ENCODE measurements at places on chromosomes 11 and 22.

- DNase-seq, result no peak
These were observed 9.0 kb downstream of the TUBA8 start for GRCh38 chr22:18119409-18120110.

GRCh38 chr11:76578654-76579055 is 91.9 kb downstream of the LRRC32 start:
- DNase-seq, result peak; percentile 94

GRCh38 chr22:19663286-19663815 is 51.0 kb upstream of the SEPTIN5 start:
- DNase-seq, result no peak

- no peak for DNase-seq
These were observed 597.4 kb downstream of the LUZP2 start for GRCh38 chr11:25094085-25094802.

DNA sequence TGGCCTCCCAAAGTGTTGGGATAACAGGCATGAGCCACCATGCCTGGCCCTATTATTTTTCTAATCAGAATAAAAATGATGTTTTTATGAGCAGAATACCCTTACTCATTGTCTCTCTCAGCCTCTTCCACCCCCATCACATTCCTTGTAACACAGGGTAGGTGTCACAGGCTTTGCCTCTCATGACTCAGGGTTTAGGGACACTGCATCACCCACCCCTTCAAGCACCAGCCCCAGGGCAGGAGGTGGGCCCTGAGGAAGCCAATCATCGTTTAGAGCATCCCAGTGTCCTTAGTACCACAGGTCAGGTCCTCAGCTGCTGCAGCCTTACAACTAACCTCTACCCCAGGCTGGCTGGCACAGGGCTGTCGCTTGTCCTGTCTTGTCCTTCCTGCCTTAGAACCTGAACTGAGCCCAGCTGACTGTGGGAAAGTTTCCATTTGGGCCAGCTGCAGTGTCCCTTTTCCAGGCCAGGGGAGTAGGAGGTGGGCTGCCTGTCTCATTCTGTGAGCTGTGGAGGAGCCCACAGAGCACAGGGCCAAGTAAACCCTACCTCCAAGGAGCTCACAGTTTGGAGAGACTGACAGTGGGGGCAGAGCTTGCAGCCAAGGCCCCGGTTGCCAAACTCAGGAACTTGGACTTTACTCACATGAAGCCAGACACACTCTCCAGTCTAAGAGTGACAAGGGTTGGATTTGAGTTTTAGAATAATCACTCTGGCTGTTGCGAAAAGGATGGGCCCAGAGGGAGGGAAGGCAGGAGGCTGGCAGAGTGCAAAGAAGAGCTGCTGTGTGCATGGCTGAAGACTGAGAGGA is 19.5 kb upstream of the UVRAG start:
- DNase-seq, result no peak

DNA sequence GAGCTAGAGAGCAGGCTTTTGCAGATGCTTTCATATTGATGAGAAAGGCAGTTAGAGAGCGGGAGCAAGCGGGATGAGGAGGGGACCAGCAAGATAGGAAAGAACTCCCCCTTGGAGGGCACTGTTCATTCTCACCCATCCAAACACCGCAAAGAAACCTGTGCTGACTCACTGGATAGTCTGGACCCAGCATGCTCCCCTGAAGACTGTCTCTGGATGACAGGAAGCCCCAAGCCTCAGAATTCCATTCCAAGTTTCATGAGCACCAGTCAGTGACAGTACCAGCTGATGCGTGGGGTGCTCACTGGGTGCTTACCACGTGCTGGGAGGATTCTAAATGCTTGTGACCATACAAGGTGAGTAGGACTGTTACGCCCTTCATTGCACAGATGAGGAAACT is 34.2 kb downstream of the MICAL3 start:
- peak; percentile 77 for DNase-seq

- no peak for DNase-seq
These were observed 195.8 kb downstream of the MAML2 start for GRCh38 chr11:96147186-96147585.

DNA sequence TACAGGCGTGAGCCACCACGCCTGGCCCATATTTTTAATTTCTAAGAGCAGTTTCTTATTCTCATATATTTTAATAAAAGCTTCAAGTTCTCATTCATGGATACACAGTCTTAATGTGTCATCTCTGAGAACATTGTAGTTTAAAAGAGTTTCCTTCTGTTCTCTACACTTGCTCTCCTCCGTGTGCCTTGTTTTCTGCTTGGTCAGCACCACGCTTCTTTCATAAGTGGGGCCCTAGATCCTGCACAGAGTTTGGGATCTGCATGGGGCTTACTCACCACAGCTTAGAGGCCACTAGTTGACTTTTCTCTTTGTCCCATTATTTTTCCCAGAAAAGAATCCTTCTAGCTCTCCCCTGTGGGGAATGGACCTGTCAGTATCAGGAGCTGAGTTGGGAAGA is 58.8 kb downstream of the PPP6R2 start:
- no peak for DNase-seq

- no peak for DNase-seq
These were observed 39.9 kb upstream of the LIPT2 start for GRCh38 chr11:74533421-74533820.

DNA sequence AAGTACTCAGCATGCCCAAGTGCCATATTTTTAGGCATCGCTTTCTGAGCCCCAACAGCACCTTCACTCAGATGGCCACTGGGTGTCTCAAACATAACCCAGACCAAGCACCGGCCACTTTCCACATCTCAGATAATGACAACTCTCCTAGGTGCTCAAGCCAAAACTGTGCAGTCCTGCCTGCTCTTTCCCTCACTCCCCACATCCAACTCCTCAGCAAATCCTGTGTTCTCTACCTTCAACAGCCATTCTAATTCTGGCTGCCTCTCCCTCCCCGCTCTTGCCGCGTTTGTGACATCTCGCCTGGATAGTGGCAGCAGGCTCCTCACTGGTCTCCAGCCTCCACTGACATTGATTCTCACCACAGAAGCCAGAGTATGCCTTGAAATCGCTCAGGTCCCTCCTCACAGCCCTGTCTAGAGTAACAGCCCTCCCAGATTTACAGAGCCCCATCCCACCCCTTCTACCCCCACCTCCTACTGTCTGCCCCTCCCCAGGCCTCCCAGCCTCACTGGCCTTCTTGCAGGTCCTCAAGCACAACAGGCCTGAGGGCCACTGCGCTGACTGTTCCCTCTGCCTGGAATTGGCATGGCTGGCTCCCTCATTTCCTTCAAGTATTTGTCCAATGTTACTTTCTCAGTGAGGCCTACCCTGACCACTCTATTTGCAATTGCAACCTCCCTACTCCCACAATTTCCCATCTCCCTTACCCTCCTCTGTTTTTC is 1.3 kb upstream of the PHETA2 start:
- DNase-seq, result no peak

GRCh38 chr22:30565341-30565740 is 9.1 kb downstream of the GAL3ST1 start:
- no peak for DNase-seq

GRCh38 chr11:20760811-20761210 is 91.4 kb downstream of the NELL1 start:
- DNase-seq, result no peak

GRCh38 chr22:24006207-24006913 is 1.1 kb upstream of the GSTT4 start:
- DNase-seq, result no peak

- DNase-seq, result no peak
These were observed 26.2 kb upstream of the GUCY1A2 start for GRCh38 chr11:107044503-107044902.

- no peak for DNase-seq
These were observed 12.4 kb downstream of the GLYATL2 start for GRCh38 chr11:58832056-58832645.

- no peak for DNase-seq
These were observed 137.7 kb downstream of the FEZ1 start for GRCh38 chr11:125358254-125358840.

DNA sequence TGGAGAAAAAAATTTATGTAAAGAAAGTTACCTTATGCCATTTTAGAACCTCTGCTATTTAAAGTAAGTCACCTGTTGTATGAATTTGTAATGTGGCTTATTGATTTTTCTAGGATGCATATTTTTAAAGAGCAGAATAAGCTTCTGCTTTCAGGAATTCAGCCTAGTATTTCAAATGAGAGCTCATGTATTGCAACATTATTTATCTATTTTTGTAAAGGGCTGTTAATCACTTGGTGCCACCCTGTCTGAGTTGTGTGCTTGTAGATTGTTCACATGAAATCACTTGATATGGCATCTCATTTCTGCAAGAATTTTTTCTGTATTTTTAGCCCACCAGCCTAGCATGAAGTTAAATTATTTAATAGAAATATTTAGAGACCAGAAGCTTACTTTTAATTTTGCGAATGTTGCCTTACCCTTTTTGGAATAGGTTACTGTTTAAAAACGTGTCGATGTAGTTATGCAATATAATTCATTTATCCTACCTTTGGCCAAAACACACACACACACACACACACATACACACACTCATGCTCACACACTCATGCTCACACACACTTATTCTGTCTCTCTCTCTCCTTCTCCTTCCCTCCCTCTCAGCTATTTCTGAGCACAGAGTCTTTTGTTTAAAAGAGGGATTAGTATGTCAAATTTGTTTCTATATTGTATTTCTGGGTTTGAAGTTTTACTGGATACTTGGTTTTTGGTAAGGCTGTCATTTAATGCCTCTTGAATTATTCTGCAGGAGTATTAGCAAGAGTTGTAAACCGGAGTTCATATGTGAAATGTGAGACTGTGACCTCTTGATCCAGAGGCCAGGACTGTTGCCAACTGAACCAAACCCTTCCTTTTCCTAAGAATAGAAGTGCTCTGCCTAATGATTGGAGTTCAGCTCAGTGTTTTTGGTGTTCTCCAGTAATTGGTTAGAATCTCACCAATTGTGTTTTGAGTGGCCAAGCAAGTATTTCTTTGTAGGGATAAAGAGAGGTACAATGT is 34.4 kb downstream of the YAP1 start:
- no peak for DNase-seq

- peak; percentile 90 for DNase-seq
These were observed at the start of gene ATF4 for GRCh38 chr22:39520226-39521105. ATF4 (plus strand) TSS chr22:39520562; CDS start chr22:39521446, 884 bp downstream.

- no peak for DNase-seq
These were observed 29.8 kb downstream of the MICAL3 start for GRCh38 chr22:17994424-17995108.

DNA sequence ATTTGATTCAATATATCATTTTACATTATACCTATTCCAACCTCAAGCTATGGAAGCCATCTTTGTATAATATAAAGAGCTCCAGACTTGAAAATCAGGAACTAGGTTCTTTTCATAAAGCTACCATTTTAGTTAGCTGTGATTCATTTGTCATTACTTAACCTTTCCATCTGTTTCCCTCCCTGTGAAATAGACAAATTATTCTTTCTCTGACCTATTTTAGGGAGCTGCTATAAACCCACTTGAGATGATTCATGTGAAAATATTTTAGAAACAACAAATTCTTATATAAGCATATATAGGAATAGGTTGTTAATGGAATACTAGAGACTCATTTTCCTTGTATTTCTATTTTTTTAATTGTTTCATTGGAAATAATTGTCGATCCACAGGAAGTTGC is 1012.1 kb downstream of the OPCML start:
- DNase-seq, result no peak
